GM23338 (cell line): ENCODE measurements at places on chromosomes 6 and 20. TPM values are rescaled to one million over a fixed set of nuclear protein-coding genes. Genes with fewer than 3 reads are reported as not detected.

AVP gene
- polyA plus RNA-seq = 0.60 and 1.4 TPM in 2 replicates

HFE gene
- 0.38 and 0.53 TPM in 2 replicates for polyA plus RNA-seq

KIF6 gene
- polyA plus RNA-seq = 1.7 and 2.0 TPM in 2 replicates

PREX1 gene
- polyA plus RNA-seq = 2.4 and 2.6 TPM in 2 replicates

FERMT1 gene
- 16.2 and 17.9 TPM in 2 replicates for polyA plus RNA-seq

CRYBG1 gene
- 3.4 and 3.7 TPM in 2 replicates for polyA plus RNA-seq

CST4 gene
- not detected in 2 replicates for polyA plus RNA-seq

SFTA2 gene
- polyA plus RNA-seq = not detected in 2 replicates

DIDO1 gene
- 61.5 and 72.4 TPM in 2 replicates for polyA plus RNA-seq

WASF1 gene
- polyA plus RNA-seq = 27.4 and 28.1 TPM in 2 replicates

TUBE1 gene
- 24.2 and 26.3 TPM in 2 replicates for polyA plus RNA-seq

SLA2 gene
- 0.18 TPM in 1 of 2 replicates, not detected in the other for polyA plus RNA-seq

TP53TG5 gene
- polyA plus RNA-seq = not detected in 2 replicates

TP53RK gene
- polyA plus RNA-seq = 23.1 and 24.2 TPM in 2 replicates

RAD21L1 gene
- 0.38 and 0.95 TPM in 2 replicates for polyA plus RNA-seq

DNAH8 gene
- polyA plus RNA-seq = 0.02 TPM in 1 of 2 replicates, not detected in the other

PRDM1 gene
- polyA plus RNA-seq = 0.65 and 0.90 TPM in 2 replicates

MDFI gene
- 2.8 and 3.4 TPM in 2 replicates for polyA plus RNA-seq

HLA-DQB2 gene
- polyA plus RNA-seq = 0.37 TPM in 1 of 2 replicates, not detected in the other

TINAG gene
- not detected in 2 replicates for polyA plus RNA-seq

MCHR2 gene
- not detected in 2 replicates for polyA plus RNA-seq

PDE10A gene
- polyA plus RNA-seq = 0.47 and 0.50 TPM in 2 replicates

FAM209B gene
- polyA plus RNA-seq = 0.68 and 1.1 TPM in 2 replicates

PBOV1 gene
- not detected in 2 replicates for polyA plus RNA-seq

EPPIN gene
- polyA plus RNA-seq = 0.23 and 0.78 TPM in 2 replicates

PLCB4 gene
- 3.5 and 6.5 TPM in 2 replicates for polyA plus RNA-seq

ZC3H12D gene
- polyA plus RNA-seq = not detected in 2 replicates

NNAT gene
- 2.8 and 4.9 TPM in 2 replicates for polyA plus RNA-seq

HTR1B gene
- 0.10 and 0.19 TPM in 2 replicates for polyA plus RNA-seq

POU3F2 gene
- polyA plus RNA-seq = 0.26 and 0.31 TPM in 2 replicates

TMEM200A gene
- 6.7 and 7.1 TPM in 2 replicates for polyA plus RNA-seq

SMIM28 gene
- not detected in 2 replicates for polyA plus RNA-seq

OXT gene
- polyA plus RNA-seq = 1.5 and 3.5 TPM in 2 replicates

ANKRD66 gene
- not detected in 2 replicates for polyA plus RNA-seq

KCTD20 gene
- 7.1 and 7.4 TPM in 2 replicates for polyA plus RNA-seq

RAB32 gene
- polyA plus RNA-seq = 5.7 and 5.9 TPM in 2 replicates

PRICKLE4 gene
- polyA plus RNA-seq = 0.42 and 0.48 TPM in 2 replicates

ADGB gene
- polyA plus RNA-seq = 0.14 TPM in 1 of 2 replicates, not detected in the other

SUMO4 gene
- polyA plus RNA-seq = 1.2 and 2.1 TPM in 2 replicates

CCN5 gene
- not detected in 2 replicates for polyA plus RNA-seq

ULBP1 gene
- 0.74 and 1.3 TPM in 2 replicates for polyA plus RNA-seq

SPINT4 gene
- not detected in 2 replicates for polyA plus RNA-seq

GUCA1A gene
- 9.1 and 10.6 TPM in 2 replicates for polyA plus RNA-seq

LINC00237 gene
- 2.0 and 2.6 TPM in 2 replicates for polyA plus RNA-seq

AKAP7 gene
- 12.2 and 13.0 TPM in 2 replicates for polyA plus RNA-seq

TAGAP gene
- not detected in 2 replicates for polyA plus RNA-seq

LRRC73 gene
- polyA plus RNA-seq = 0.26 TPM in 1 of 2 replicates, not detected in the other
